ENCODE measurements at places on chromosomes 1 and 21.

GRCh38 chr21:41367945-41368734 is 6.3 kb downstream of the MX2 start:
- no peak for DNase-seq

DNA sequence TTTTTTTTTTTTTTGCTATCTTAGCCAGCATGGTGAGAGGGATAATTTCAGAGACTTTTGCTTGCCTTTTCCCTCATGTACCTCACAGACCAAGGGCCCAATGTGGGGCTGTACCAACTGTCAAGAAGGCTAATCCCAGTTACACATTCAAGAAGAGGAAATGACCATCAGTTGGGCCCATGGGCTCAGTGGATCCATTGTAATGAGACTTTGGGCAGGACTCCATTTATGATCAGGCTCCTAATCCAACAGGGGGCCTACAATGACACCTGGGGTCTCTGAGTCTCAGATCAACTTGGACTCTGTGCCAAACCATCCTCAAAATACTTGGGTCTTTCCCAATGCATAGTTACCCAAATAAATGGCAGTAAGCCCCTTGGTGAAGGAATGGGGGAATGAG is 450.4 kb upstream of the VAMP3 start:
- no peak for DNase-seq

DNA sequence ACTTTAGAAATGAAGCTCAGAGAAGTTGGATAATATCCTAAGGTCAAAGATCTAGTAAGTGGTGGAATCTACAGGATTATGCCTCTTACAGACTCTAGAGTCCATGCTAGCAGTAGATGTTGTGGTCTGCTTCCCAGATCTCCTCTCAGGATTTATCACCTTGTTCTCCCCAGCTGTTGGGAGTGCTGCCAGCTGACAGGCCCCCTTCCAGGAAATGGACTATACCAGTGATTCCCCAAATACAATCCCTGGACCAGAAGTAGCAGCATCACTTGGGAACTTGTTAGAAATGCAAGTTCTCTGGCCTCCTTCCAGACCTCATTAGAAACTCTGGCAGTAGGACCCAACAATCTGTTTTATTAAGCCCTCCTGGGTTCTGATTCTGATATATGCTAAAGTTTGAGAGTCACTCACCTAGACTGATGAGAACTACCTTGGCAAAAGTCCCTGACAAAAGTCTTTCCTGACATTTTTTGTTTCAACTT is 24.5 kb upstream of the NTNG1 start:
- no peak for DNase-seq

- no peak for DNase-seq
Observed at GRCh38 chr1:155014709-155015508, 12.3 kb downstream of the ZBTB7B start.

- DNase-seq = no peak
Observed at GRCh38 chr1:201560328-201561194, 21.6 kb downstream of the NAV1 start.

DNA sequence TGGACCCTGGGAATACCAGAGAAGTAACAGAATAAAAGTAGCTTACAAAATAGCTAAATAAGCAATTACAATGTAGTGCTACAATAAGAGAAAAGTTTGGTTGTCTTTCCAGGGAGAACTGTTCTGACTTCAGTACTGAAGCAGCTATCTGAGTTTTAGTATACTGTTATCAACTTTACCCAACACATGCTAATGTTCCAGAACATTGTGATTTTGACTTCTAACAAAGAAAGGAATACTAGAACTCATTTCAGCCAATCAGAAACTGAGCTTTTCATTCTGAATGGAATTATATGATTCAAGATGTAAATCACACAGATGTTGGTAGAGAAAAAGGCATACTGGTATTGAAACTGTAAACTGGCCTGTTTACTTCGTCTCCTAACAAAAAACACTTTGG is at the start of gene C1orf105:
Gene C1orf105, plus strand, starts transcription at position 301 of the 400 bp plus-strand sequence. CDS start 201 bp downstream, outside the sequence.
- DNase-seq = no peak
